ENCODE measurements at places on chromosomes 11 and 22.

GRCh38 chr22:49489821-49490220, 337.9 kb downstream of the BRD1 start:
- no peak for DNase-seq

GRCh38 chr11:126106594-126107328, 44.1 kb upstream of the CDON start:
- DNase-seq: no peak

DNA sequence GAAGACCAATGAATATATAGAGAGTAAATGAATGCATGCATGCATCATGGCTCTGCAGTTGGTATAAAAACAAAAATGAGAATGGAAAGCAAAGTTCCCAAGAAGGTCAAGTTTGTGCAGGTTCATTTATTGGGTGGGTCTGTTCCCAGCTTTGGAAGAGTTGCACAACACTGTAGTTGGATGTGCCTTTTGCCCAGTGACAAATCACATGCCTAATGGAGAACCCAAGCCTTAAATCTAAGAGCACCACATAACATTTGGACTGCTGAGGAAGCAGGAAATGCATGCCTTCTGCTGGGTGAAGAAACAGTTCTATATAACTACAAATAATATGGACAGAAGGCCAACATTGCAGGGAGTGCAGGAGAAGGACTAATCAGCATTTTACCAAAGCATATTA, 30.6 kb downstream of the PRCP start:
- DNase-seq: peak; percentile 54

- DNase-seq: no peak
Measured at GRCh38 chr11:7692426-7692825, 13.9 kb downstream of the OVCH2 start.

GRCh38 chr11:126134461-126135155, 71.9 kb upstream of the CDON start:
- DNase-seq: no peak
